ENCODE measurements at places on chromosomes 4 and X. TPM values are rescaled to one million over a fixed set of nuclear protein-coding genes. Genes with fewer than 3 reads are reported as not detected.

The CD38 gene
- 4.4 TPM for total RNA-seq

The ZIC3 gene
- not detected for total RNA-seq

The TEC gene
- total RNA-seq = 3.2 TPM

The PARM1 gene
- 29.5 TPM for total RNA-seq

GRCh38 chr4:76923619-76924357 is 25.8 kb upstream of the SEPTIN11 start:
- no peak for DNase-seq

DNA sequence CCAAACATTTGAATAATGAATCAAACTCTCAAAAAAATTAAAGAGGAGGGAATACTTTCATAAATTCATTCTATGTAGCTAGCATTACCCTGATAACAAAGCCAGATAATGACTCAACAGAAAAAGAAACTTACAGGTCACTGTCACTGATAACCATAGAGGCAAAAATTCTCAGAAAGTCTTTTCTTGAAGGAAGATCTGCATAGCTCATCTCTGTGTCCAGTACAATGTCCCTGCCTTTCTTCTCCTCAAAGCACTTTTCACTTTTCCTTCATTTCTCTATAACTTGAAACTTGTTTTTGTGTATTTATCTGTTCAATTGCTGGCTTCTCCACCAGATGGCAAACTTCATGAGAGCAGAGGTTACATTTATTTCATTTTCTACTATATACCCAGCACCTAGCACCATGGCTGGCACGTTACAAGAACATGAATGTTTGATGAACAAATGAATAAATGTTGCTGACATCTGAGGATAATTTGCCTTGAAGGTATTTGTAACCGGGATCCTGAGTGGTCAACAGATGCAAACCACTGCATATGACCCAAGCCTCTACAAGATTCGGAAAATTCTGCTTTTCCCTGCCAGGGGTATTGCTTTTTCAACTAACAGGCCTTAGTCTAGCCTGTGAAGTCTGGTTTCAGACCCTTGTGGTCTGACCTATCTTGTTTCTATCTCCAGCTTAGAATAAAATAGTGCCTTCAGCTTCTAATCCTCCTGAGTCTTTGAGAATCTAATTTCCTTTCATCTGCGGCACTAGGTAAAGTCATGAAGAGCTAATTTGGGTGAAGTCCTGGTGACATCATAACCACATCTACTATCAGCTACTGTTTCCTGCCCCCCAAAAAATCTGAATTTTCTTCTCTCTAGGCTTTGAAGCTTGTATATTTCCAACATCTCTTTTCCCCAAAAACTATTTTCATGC is 52.5 kb upstream of the ANTXR2 start:
- peak; percentile 13 for DNase-seq

DNA sequence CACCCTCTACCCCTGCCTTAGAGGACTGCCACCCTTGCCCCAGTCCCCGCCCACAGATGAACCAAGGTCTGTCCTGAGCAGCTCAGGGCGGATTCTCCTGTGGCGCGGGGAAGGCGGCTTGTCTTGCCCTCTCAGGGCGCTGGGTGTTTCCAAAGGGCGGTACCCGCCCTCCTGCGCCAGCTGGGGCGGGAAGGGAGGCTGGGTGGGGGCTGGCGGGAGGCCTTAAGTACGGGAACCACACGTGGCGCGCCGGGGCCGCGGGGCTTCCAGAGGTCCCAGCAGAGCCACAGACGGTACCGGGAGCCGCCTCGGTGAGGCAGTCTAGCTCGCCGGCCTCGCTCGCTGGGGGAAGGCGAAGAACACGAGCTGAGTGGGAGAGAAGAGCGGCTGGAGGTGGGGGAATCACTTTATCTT is 361.1 kb downstream of the MID1IP1 start:
- peak; percentile 48 for DNase-seq

- peak; percentile 81 for DNase-seq
Measured at GRCh38 chrX:65581661-65582339, 47.2 kb upstream of the LAS1L start.

DNA sequence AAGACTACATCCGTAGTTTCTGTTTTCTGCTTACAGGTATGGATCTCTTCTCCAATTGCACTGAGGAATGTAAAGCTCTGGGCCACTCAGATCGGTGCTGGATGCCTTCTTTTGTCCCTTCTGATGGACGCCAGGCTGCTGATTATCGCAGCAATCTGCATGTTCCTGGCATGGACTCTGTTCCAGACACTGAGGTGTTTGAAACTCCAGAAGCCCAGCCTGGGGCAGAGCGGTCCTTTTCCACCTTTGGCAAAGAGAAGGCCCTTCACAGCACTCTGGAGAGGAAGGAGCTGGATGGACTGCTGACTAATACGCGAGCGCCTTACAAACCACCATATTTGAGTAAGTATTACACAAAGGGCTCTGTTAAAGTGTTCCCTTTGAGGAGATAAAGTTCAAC is 13.8 kb downstream of the PCDH10 start:
- DNase-seq = no peak

DNA sequence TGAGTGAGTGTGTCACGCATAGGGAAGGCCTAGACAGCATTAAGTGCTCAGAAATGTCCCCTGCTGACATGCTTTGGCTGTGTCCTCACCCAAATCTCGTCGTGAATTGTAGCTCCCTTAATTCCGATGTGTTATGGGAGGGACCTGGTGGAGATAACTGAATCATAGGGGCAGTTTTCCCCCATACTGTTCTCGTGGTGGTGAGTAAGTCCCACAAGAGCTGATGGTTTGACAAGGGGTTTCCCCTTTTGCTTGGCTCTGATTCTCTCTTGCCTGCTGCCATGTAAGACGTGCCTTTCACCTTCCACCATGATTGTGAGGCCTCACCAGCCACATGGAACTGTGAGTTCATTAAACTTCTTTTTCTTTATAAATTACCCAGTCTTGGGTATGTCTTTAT is 78.0 kb downstream of the NSUN7 start:
- no peak for DNase-seq

GRCh38 chrX:119784747-119785446 is 6.5 kb downstream of the RPL39 start:
- no peak for DNase-seq

DNA sequence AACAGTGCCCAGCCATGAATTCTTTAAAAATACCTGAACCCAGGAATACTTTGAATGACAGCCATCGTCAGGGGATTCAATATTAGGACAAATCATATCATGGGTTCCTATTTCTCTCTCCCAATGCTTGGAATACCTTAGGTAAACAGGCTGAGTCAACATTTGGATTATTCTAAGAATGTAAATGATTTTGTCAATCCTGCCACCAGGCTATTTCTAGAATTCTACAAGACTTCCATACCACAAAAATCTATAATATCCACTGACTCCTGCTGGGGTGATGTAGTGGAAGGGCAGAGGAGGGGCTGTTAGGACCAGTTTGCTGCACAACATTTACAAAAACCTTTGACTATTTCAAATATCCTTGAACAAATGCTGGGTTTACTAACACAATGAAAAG is 65.2 kb downstream of the IGFBP7 start:
- DNase-seq = no peak

- DNase-seq = peak; percentile 94
Measured at GRCh38 chr4:173252024-173252935, 81.9 kb downstream of the HMGB2 start.

GRCh38 chr4:20086067-20086798 is 165.5 kb upstream of the SLIT2 start:
- DNase-seq = peak; percentile 34

Measured in tongue (tissue), 3 donors.